ENCODE measurements at places on chromosomes 7 and 10.

DNA sequence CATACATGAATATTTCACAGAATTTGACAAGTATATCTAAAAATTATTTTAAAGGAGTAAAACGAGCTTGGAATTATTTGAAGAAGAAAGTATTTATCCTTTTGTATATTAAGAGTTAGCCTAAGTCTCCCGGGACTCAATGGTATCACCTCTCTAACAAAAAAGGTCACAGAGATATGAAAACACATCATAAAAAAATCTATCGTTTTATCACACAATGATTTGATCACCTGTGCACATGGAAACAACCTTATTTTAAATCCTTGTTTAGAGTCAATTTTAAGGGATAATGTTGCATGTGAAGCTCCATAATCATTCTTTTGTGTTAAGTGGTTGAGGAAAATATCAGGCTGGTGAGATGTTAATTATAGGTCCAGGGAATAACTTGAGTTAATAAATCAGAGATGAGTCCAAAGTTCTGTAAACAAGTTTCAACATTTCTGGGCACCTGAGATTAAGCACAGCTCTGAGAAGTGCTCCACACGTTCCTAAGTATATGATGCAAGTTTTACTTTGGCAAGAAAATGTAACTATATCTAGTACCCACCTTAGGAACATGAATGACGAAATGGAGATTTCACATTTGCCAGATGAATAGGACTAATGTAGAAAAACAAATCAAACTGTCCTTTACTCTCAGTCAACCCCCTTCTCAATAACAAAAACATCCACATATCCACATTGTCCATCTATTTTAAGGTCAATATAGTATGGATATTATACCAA is 148.5 kb upstream of the AKR1E2 start:
- DNase-seq = no peak

DNA sequence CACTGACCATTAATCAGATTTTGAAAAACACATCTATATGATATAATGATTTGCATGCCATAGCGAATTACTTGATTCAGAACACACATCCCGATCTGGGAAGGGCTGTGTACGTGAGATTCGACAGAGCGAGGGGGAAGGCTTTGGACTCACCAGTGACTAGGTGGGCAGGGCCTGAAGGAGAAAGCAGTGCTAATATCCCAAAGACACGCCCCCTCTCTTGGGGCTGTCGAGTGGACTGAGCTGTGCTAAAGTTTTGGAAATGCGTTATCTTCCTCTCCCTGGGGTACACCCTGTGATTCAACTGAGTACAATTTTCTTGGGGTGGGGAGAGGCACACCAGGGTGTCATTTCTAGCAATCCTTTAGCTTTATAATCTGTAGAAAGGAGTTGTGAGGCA is 1.8 kb downstream of the LRRC17 start:
- no peak for DNase-seq

DNA sequence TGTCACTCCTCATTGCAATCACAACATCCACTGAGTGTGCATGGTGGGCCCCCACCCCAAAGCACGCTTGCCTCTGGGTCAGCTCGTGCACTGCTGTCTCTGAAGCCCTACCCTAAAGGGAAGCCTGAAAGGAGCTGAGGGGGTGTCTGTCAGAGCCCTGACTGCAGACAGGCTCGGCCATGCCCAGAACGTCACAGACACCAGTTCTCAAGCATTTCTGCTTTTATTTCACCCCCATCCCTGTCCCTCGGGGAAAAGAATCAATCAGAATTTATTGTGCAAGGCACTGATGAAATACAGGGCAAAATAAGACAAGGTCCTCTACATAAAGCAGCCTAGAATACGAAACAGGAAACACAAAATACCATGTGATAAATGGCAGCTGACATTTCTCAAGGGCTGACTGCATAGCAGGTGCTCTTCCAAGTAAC is 231.8 kb downstream of the WDR37 start:
- DNase-seq = no peak

DNA sequence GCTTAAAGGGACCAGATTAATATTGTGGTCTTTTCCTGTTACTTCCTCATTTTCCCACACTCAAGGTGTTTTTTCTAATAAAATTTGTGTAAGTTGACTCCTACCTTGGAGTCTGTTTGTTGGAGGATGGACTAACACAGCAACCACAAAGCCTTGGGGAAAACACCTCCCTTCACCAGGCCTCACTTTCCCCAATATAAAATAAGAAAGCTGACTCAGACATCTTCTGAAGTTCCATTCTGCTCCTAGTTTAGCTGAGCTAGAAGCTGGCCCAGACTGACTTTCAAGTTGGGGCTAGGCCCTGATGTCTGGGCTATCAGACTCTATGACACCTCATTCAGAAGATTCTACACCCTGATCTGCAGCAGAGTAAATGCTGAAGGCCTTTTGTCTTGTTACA is 73.0 kb upstream of the ADRB1 start:
- DNase-seq = no peak

GRCh38 chr10:68992636-68993440 is 4.2 kb downstream of the KIFBP start:
- no peak for DNase-seq

- DNase-seq = no peak
Observed at GRCh38 chr10:70759781-70760180, 25.4 kb downstream of the TBATA start.

DNA sequence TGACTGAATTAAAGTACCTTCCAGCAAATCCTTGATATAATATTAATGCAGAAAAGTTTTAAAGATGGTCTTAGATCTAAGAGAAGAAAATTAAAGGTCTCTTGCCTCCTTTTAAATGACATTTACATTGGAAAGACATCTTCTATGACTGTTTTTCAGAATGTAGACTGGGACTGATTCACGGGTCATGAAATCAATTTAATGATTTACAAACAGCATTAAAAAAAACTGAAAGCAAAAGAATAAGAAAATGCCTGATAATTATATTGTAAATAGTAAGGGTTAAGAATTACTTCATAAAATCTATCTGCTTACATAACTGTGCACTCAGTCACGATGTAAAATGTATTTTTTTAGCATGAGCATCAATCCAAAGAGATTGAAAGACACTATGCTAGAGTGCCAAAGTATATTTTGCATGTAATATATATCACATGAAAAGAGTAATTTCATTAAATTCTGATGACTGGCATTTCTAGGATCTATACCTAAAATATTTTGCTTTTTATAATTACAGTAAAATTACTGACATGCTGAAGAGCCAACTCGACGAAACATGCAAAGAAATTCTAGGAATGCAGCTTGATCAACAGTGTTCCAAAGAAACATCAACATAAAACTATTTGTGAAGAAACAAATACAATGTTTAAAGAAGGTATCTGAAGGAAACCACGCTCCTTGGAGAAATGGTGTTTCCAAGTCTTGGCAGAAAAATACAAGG is 35.1 kb downstream of the RTKN2 start:
- DNase-seq = no peak

DNA sequence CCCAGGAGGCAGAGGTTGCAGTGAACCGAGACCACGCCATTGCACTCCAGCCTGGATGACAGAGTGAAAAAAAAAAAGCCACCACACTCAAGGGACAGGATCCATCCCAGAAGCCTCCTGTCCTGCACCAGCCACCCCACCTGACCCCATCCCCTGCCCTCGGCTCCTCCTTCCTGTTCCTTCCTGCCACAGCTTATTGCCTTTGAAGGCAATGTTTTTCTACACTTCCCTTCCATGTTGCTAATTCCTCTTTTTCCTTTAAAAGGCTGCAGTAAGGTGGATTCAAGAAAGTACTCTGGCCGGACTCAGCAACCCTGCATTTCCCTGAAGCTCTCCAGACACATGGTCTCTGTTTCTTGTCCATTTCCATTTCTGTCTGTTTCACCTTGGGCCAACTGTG is 80.9 kb downstream of the FAM171A1 start:
- no peak for DNase-seq

DNA sequence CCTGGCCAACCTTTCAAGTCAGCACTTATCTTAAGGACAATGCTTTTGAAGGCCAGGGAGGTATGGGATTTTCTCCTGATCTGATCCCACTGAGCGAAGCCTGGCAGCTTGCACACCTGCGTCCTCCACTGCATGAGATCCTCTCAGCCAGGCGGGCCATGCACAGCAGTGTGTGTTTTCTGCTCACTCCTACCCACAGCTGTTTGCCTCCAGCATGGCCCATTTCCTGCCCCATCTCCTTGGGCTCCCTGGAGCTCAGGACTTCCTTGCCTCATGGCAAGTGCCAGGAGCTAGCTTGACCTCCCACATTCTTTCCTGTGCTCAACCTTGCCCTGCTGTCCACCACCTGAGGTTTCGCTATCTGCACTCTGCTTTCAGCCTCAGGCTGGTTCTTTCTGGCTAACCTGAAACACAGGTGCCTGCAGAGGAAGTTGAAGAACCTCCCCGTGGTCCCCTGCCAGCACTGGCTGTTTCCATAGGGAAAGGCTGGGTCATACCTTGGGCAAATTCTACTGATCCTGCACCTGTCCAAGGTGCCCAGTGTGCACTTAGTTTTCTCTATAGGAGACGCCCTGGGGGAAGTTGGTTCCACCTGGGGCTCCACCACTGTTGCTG is 43.9 kb upstream of the EEPD1 start:
- DNase-seq = no peak

- DNase-seq = no peak
Observed at GRCh38 chr7:157041004-157041403, 30.5 kb upstream of the MNX1 start.

DNA sequence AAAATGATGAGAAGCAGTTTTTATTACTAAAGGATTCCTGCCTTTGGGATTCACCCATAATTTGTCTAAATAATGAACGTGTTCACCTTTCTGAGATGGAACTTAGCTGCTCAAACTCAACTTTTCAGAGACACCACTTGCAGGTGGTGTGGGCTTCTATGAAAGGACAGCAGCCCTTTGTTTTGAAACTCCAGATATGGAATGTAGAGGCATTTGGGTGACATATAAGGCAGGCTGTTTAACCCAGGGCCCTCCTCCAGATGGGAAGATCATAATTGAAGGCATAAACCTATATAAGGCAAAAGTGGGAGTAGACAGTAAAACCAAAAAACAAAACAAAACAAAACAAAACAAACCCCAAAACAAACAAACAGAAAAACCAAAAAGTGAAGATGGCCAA is 11.9 kb upstream of the HUS1 start:
- DNase-seq = no peak

DNA sequence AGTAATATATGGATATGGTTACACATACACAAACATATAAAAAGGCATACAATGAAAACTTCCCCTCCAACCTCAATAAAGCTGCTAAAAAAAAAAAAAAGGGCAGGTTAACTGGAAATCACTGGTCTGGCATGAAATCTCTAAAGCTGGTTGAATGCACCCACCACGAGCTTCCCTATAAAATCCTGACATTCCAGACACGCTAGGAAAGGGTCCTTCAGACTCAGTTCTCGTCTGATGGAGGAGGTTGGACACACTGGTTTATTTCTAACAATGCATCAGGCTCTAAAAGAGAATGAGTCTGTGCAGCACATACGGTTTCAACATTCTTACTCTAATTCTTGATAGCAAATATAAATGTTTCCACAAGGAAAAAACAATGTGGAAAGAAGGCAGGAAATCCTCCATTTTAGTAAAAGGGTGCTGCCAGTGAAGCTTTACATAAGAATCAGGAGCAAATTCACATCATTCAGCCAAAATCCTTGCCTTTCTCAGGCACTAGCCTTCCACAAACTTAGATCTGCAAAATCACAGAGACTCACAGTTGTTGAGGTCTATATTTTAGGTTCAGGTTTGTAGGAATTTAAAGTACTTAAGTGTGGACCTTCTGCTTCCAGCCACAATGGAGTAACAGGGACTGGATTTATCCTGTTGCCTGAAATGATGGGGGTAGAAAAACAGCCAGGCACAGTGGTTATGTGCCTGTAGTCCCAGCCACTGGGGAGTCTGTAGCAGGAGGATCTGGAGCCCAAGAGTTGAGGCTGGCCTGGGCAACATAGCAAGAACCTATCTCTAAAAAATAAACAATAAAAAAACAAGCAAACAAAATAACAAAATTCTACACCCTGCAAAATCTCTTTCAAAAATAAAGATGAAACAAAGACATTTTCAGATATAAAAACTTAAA is 73.5 kb downstream of the CYTH3 start:
- no peak for DNase-seq

GRCh38 chr10:59907918-59908807 is 1.8 kb upstream of the CCDC6 start:
- DNase-seq = no peak

GRCh38 chr7:158325530-158326381 is 261.9 kb downstream of the PTPRN2 start:
- no peak for DNase-seq

GRCh38 chr7:431658-432111 is 88.0 kb downstream of the PDGFA start:
- DNase-seq = no peak

- DNase-seq = no peak
Observed at GRCh38 chr7:139771001-139771956, 6.5 kb downstream of the HIPK2 start.

DNA sequence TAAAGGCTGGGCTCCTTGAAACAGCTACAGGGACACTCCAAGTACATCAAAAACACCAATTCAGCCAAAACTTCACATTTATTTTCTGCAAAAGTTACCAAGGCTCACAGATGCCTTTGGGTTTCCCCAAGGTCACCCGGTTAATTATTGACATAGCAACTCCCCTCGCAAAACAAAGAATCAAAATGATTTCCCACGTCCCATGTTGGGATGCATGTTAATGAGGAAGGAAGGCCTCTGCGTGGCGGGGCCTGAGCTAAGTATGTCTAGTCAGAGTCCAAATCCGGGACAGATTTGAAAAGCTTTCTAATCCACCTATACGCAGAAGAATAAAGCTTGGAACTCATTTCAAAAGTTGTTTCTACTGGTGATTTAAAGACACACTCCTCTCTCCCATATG is 535 bp upstream of the TMEM72 start:
- DNase-seq = no peak

DNA sequence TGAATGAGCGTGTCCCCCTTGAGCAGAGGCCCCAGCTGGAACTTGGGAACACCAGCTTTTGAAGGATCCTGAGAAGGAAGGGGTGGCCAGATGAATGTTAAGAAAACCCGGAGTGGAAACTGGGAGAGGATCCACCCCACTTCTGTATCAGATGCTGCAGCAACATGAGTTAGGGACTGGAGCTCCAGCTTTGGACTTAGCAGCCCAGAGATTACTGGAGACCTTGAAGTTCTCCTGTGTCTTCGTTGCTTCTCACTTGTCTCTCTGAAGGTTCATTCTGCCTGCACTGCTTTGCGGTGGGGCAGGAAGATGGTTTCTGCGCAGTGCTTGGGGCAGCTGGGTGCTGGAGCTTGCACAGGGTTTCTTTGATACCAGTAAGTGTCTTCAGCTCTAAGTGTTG is 9.3 kb downstream of the TMEM248 start:
- DNase-seq = no peak

DNA sequence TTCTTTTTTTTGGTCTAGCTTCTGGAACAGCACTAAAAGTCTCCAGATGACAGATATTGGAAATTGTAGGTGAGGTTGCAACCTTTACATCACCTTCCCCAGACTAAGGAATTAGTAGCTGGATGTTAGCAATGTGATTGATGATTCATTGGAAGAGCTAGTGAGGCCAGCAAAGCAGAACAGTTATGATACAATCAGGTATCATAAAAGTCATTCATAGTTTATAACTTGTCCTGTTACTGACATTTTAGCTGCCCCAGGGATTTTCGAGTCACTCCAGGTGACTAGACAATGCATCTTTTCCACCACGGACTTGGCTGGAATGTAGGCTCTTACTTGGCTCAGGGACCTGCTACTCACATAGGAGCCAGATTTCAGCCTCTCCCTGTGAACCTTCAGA is 15.9 kb upstream of the TCF7L2 start:
- DNase-seq = no peak

All from esophagus squamous epithelium (tissue), 5 donors.